ENCODE measurements at places on chromosomes 3 and 15. TPM values are rescaled to one million over a fixed set of nuclear protein-coding genes. Genes with fewer than 3 reads are reported as not detected.

Gene LRRC31
- not detected for total RNA-seq

Gene KIF23
- total RNA-seq = 3.1 TPM

Gene HYPK
- 8.6 TPM for total RNA-seq

Gene GOLGA8G
- total RNA-seq = not detected

Gene TMOD3
- total RNA-seq = 30.6 TPM

All from fibroblast of lung (primary cell).